Muscle of leg (tissue), 16 donors: ENCODE measurements at places on chromosomes 1 and 21.
A peak's percentile ranks its signal among the peaks of the same experiment; 100 is the strongest.

DNA sequence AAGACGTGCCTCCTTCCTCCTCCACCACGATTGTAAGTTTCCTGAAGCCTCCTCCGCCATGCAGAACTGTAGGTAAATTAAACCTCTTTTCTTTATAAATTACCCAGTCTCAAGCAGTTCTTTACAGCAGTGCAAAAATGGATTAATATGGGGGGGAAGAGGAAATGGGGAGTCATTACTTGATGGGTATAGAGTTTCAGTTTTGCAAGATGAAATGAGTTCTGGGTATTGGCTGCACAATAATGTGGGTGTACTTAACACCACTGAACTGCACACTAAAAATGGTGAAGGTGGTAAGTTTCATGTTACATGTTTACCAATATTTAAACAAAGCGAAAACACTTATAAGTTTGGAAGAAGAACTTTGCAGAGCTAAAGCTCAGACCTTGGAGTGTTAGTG lies 24.3 kb upstream of the DISP1 start:
- no peak for DNase-seq

- peak; percentile 69 for DNase-seq
Measured at GRCh38 chr1:3410142-3410925, 44.1 kb upstream of the ARHGEF16 start.

DNA sequence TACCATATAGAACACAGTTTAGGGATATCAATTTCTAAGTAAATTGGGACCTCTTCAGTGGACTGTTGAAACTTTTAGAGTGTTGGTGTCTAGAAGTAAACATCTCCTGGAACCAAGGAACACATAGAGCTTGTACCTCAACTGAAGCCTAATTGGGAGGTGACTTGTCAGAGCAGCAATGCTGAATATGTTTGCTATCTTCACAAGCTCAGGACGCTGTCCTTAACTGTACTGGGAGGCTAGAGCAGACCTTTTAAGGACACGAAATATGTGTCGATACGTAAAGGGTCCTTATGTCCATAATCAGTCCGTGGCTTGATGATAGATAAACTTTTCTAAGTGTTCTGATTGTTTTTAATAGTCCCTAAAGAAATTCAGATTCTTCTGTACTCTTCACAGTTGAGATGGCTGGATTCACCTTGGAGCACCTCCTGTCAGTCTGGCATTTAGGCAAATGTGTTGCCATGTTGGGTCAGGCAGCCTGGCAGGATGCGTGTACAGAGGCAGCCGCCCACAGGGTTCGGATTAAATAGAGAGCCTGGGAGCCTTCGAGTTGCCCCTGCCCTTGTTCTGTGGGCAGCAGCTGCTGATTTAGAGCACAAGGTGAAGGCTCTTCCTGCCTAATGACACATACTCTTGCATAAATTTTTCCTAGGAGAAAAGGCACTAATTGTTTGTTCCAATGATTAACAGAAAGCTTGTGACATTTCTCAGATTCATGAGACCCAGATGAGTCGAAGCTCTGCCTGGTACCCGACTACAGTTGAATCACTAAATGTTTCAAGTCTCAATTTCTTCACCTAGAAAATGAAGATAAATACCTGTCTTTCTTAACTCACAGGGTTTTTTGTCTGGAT lies 3.6 kb downstream of the ACTN2 start:
- no peak for DNase-seq

DNA sequence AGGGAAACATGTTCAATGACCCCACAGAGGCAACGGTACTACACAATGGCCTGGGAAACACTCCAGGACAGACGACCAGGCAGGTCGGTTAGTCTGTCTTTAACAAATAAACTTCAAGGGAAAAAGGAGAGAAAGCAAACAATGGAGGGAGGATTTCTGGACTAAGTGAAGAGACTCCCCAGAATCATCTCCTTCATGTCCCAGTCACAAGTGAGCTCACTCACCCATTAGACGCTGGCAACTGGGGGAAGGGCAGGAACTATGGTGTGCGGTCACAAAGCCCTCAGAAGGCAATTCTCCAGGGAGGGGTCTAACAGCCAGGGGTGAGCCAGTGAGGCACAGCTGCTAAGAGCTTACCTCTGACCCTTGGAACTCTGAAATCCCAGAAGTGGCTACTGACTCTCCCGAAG lies 55.7 kb upstream of the NADK start:
- DNase-seq, result no peak

DNA sequence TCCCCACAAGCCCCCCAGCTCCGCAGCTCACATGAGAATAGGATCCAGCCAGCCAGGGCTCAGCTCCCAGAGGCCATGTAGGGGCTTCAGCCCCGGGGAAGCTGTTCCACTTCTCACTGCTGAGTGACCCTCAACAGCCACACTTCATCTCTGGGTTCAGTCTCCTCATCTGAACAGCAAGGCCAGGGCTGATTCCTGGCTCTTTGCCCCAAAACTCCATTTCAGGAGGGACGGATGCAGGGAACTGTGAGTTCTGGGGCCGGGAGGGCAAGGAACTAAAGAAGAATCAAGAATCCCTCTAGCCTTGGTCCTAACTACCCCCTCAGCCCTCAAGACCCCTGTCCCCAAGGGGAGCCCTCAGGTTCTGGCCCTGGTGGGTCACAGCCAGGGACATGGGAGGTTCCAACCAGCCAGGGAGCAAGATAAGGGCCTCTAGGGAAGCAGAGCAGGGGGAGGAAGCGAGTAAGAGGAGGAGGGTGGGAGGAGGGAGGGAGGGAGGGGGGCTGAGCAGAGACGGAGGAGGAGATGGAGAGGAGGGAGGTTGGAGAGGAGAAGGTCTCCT lies 13.1 kb downstream of the SDC3 start:
- DNase-seq, result no peak

DNA sequence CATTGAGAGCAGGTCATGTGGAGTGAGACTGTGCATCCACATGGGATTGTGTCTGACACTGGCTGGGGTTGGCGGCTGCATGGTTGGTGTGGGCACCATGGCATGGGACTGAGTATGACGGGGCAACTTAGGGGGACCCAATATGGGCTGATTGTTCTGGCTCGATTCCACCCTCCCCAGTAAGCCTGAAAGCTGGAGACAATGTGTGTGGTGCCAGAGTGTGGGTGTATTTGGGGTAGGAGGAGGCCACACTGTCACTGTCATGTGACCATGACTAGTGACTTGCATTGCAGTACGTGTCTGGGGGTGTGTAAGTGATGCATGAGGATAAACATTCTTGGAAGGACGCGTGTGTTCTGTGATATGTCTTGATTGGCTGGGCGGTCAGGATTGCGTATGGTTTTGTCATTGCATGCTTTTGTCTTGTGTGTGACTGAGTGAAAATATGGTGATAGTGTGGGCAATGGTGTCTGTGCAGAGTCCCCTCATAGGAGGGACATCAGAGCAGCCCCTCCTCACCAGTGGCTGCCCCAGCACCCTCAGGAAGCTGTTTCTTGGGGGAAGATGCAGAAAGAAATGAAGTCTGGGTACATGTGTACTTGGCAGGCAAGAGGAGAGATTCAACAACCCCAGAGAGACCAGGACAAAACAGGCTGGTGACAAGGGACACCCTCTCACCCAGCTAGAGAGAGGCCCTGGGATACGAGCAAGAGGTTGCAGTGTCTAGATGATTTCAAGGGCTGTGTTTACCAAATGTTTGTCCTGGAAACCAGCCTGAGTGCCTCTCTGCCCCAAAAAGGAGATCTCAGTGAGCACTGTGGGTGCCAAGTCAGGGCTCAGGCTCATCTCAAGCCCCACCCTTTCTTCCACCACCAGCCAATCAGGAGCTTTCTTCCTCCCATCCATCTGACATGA lies 36.3 kb downstream of the SDC3 start:
- no peak for DNase-seq

GRCh38 chr1:244050835-244051444 lies at the start of gene ZBTB18:
ZBTB18 (plus strand) TSS chr1:244051283; CDS start chr1:244051432, 149 bp downstream.
- peak; percentile 88 for DNase-seq

- peak; percentile 46 for DNase-seq
Measured at GRCh38 chr1:96973605-96974004, 252.0 kb downstream of the PTBP2 start.

GRCh38 chr1:205577874-205578658 lies 53.7 kb downstream of the ELK4 start:
- DNase-seq, result no peak

GRCh38 chr1:40708750-40709099 lies 17.2 kb downstream of the NFYC start:
- peak; percentile 92 for DNase-seq

DNA sequence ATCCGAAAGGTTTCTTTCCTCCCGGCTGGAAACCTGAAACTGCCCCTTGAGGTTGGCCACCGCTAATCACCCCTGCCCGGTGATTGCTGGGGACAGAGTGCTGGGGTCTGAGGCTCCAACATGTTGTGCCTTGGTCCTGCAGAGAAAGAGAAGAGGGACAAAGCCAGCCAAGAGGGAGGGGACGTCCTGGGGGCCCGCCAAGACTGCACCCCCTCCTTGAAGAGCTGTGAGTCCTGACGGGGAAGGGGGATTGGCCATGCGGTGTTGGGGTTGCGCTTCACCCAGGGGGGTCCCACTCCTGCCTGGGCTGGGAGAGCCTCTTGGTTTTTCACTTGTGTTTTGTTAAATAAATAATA lies 19.5 kb downstream of the LDLRAP1 start:
- DNase-seq, result no peak

DNA sequence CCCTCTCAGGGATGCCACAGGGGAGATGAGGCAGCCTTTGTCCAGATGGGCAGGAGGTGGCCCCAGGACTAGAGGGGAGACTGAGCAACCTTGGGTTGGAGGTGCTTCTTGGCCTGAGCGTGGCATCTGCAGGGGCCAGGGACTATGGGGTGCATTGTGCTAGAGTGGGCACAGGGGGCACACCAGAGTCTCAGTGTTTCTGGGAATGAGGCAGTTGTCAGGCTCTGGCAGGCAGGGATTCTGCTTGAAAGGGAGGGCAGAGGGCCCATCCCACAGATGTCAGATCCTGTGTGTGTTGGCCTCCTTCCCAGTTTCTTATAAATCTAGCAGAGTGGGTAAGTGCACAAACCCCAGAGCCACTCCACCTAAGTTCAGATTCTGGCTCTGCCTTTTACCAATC lies 13.7 kb downstream of the LGR6 start:
- peak; percentile 51 for DNase-seq

- DNase-seq, result no peak
Measured at GRCh38 chr1:8681911-8682310, 135.5 kb downstream of the RERE start.
